ENCODE measurements at places on chromosomes 3 and 15.

- DNase-seq = no peak
Measured at GRCh38 chr3:10778492-10779292, 37.3 kb upstream of the SLC6A11 start.

DNA sequence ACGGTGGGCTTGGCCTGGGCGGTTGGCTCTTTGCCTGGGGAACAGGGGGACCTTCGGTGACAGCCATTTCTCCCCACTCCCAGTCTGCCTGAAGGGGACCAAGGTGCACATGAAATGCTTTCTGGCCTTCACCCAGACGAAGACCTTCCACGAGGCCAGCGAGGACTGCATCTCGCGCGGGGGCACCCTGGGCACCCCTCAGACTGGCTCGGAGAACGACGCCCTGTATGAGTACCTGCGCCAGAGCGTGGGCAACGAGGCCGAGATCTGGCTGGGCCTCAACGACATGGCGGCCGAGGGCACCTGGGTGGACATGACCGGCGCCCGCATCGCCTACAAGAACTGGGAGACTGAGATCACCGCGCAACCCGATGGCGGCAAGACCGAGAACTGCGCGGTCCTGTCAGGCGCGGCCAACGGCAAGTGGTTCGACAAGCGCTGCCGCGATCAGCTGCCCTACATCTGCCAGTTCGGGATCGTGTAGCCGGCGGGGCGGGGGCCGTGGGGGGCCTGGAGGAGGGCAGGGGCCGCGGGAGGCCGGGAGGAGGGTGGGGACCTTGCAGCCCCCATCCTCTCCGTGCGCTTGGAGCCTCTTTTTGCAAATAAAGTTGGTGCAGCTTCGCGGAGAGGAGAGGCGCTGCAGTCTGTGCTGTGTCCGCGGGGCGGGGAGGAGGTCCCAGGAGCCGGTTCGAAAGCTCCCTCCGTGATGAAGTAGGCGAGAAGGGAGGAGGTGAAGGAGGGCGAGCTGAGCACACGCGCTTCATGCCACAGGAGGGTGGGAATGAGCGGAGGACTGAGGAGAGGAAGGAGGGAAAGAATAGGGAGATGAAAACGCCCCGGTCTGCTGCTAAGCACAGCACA is 9.6 kb downstream of the CLEC3B start:
- DNase-seq = no peak

GRCh38 chr3:169754711-169755110 is 10.1 kb downstream of the TERC start:
- no peak for DNase-seq

GRCh38 chr3:125125821-125126245 is 70.0 kb upstream of the HEG1 start:
- DNase-seq = peak; percentile 39

GRCh38 chr3:172586436-172586835 is 63.2 kb upstream of the TNFSF10 start:
- DNase-seq = no peak
